Stimulated activated CD8-positive, alpha-beta memory T cell treated with anti-CD3 and anti-CD28 coated beads, Interleukin-2, amount 100 ng/mL, for 1 hour (primary cell): ENCODE measurements at places on chromosomes 6 and 20.

DNA sequence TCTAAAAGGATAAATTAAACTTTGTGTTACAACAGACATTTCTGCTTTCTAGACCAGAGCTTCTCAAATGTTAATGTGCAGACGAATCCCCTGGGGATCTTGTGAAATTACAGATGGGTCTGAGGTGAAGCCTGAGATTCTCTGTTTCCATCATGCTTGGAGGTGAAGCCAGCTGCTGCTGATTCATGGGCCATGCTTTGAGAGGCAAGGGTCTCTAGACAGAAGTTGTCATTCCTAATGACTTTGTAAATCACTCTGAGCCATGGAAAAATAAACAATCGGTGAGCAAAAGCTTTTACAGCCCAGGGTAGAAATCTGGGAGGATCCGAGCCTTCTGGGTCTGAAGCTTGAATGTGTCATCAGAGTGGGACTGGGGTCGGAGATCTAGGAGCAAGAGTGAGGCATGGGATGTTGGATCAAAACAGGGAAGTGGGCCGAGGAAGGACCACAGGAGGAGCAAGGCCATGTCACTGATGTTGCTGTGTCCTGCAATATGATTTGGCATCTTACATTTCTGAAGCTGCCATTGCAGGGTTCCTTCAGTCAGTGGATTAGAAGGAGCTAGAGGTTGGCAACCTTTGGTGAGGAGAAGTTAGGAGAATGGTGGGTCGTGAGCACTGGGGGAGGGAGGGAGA is 77.3 kb downstream of the TRMT11 start:
- no peak for DNase-seq

- DNase-seq = no peak
Observed at GRCh38 chr6:72916298-72916697, 294.4 kb downstream of the KCNQ5 start.

DNA sequence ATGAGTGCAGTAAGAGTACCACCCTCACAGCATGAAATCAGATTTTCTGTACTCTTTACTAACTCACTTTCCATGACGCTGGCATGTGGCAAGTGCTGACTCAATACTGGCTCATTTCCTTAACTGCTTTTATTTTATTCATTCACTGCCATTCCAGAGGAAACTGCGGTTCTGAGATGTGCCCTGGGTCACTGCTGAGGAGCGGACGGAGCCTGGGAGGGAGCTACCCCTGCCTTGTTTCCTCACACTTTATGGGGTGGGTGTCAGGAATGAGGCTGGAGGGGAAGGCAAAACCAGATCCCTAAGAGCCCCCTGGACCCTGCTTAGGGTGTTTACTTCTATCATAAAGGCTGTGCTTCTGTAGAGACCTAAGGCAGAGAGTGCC is 14.4 kb downstream of the NT5E start:
- DNase-seq = no peak

GRCh38 chr6:90523779-90524310 is 63.0 kb downstream of the MAP3K7 start:
- no peak for DNase-seq

DNA sequence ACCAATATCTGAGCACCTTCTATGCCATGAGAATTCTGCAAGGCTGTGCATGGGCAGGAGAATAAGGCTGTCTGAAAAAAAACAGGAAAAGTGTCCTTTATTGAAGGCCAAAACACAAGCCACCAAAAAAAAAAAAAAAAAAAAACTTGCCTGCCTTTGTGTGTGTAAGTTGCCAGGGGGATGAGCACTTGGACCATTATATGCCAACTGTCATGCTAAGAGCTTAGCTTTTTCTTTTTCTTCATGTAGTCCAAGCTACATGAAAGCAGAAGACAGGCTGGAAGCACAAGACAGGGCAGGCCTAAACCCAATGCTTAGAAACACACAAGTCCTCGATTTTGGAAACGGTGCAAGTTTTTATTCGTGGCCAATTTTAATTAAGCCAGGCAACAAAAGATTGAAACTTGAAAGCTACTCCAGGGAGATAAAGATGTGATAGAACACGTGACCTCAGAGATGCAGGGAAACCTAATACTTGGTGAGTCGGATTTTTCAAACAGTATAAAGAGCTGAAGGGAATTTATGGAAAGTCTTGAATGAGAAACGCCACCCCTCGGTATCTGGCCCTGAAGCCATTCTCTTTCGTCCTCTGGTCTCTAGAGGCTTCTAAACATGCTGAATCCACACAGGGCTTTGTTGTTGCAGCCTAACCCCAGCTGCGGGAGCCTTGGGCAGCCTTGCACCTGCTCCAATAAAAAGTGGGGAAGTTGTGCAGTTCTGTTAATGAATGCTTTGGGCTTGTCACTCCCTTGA is 8.6 kb downstream of the BMP7 start:
- no peak for DNase-seq

GRCh38 chr6:125984311-125984710 is 2.0 kb upstream of the TRMT11 start:
- DNase-seq = no peak

DNA sequence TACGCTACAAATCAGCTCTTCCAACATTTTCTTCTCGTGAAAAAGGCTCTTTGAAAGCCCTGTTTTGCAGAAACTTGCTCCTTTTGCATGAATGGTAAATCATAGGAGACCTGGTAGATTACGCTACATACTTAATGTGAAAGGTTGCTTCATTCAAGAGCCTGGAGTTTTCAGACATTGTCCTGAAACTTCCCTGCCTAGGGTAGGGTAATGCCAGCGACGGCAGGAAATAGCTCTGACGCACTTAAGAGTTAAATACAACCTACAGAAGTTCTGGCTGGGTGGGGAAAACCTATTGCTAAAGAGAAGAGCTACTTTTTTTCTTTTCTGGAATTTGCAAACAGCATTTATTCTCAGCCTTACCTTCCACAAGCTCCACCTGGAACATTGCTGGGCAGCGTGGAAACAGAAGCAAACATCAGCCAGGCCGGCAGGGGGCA is 144.5 kb downstream of the LPA start:
- peak; percentile 60 for DNase-seq
